Nucleus accumbens (tissue), 56 donors: ENCODE measurements at places on chromosomes 7 and 10.

- no peak for DNase-seq
These were observed 37.0 kb upstream of the MXI1 start for GRCh38 chr10:110170142-110170971.

DNA sequence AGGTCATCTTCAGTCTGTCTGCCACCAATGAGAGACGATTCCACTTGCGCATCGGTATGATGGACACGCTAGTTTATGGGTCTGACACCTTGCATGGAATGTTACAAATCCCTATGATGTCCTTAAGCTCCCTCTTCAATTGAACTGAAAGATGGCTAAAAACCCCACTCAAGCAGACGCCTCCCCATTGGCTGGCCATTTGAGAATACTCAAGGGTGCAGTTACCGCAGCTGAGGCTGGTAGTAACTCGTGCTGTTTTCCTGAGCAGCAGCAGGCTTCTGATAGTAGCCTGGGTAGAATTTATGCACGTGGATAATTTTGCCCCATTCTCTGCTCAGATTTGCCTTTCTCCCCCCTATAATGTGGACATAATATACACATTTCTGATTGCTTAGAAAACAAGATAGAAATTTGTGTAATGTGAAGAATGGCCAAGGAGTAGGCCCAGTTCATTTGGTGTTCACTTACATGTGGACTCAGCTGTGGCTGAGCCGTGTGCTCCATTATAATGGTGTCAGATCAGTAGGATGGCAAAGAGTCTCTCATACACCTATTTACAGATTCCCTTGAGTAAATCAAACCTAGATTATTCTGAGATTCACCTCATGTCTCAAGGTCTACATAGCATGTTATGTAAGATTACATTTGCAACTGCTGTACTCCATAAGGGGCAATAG, 142.8 kb downstream of the HIBADH start:
- no peak for DNase-seq

DNA sequence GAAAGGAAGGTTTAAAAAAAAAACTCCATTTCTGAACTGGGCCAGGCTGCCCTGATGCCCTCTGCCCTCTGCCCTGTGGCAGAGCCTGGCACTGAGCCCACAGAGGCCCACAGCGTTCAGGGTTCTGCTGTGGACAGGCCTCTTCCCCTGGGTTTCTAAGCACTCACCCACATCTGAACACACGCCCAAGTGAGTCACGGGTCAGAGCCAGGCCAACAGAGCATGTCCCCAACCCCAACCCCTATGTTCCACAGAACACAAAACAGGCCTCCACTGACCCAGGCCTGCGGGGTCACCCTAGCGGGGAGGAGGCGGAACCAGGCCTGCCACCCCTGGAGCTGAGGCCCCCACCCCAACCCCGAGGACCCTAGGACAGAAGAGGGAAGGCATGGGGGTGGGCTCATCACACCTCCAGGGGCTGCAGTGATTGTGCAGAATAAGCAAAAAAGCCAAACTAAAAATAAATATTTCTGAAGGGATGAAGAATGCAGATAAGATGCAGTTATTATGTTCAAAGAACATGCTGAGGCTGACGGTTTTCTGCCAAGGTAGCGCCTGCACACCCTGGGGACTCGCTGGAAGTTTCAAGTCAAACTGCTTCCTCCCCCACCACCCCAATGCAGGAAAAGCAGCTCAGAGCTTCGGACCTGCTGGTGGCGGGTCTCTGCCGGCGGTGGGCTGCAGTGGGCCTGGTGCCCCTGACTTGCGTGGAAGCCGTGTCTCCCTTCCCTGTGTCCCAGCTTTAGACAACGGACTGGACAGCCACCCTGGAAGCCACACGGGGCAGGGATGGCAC, 5.4 kb downstream of the WDR86 start:
- no peak for DNase-seq

GRCh38 chr10:14025283-14026189, 305.2 kb downstream of the FRMD4A start:
- DNase-seq, result no peak

GRCh38 chr10:121684276-121684675, 86.0 kb upstream of the FGFR2 start:
- DNase-seq, result no peak

DNA sequence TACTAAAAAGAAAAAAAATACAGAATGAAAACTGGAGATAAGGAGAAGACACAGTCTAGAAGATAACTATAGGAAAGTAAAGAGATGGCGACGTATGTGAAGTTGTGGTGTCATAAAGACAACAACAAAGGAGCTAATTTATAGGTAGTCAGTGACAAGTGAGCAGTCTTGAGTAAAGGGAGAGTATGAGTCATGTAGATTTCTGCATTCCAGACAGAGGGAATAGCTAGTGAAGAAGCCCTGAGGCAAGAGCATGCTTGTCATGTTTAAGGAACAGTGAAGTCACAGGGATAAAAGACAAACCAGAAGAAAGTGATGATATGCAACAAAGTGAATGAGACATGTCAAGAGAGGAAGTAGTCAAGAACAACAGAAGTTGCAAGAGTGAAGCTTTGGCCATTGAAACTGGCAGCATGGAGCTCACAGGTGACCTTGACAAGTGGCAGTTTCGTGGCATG, 2.3 kb upstream of the MIOS start:
- DNase-seq, result no peak

DNA sequence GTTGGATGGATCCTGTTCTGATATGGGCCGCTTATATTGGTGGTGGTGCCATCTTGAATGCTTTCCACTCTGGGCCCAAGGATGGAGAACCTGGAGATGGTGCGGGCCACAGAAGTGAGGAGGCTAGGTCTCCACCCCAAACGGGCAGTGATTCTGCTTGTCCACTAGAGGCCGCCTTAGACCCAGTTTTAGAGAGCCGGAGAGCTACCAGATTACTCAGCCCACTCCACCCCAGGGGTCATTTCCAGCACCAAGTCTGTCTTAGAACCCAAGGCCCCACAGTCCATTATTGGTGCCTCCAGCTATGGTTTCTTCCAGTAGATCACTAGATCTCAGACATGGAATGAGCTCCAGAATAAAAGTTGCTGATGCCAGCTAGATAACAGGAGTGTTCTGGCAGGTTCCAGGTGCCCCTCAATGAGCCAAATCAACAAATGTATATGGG, 11.8 kb upstream of the CAMK2G start:
- peak; percentile 30 for DNase-seq
